ENCODE measurements at places on chromosomes 2 and 18.

- no peak for DNase-seq
Observed at GRCh38 chr18:10233082-10233875, 221.2 kb upstream of the APCDD1 start.

DNA sequence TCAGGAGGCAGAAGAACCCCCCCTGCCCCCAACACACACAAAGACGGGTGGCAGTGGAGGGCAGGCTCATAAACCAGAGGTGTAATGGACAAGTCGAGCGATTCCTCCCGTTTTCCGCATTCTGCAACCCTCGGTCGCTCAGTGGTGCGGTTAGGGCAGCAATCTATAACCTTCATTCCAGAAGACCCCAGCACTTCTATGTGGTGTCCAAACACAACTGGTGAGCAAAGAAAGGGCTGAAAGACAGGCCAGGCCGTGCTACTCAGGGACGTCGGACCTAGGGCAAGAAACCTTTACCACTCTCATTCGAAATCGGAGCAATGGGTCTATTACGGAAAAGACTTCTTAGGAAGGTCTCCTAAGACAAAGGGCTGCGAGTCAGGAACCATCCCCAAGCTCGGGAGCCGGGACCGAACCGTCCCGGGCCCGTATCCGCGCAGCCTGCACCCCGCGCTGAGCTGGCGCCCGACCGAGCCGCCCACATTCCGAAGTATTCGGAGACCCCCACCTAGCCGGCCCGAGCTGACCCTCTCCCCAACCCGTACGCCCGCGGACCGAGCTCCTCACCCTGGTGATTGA is 568 bp downstream of the ARL5A start:
- DNase-seq: no peak

- no peak for DNase-seq
Observed at GRCh38 chr2:144452169-144452988, 67.5 kb downstream of the ZEB2 start.

GRCh38 chr2:223947711-223948205 is 2.6 kb upstream of the WDFY1 start:
- DNase-seq: no peak

- no peak for DNase-seq
Observed at GRCh38 chr2:192499476-192499875, 304.7 kb upstream of the TMEFF2 start.

DNA sequence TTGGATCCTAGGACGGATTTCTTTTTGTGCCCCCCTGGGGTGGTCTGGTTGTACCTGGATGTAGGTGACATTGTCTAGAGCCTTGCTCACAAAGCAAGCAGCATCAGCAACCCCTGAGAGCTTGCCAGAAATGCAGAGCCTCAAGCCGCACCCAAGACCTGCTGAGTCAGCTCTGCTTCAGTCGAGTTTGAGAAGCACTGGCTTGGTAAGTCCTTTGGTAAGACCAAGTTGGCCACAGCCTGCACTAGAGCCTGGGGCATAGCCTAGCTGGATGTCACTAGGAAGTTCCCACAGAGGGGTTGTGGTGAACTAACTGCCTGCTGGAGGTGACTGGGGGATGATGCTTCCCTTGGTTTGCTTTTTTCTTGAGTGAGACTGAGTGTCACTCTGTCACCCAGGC is 6.2 kb downstream of the ABCG5 start:
- no peak for DNase-seq

GRCh38 chr2:123091471-123091870 is 933.6 kb upstream of the CNTNAP5 start:
- no peak for DNase-seq

DNA sequence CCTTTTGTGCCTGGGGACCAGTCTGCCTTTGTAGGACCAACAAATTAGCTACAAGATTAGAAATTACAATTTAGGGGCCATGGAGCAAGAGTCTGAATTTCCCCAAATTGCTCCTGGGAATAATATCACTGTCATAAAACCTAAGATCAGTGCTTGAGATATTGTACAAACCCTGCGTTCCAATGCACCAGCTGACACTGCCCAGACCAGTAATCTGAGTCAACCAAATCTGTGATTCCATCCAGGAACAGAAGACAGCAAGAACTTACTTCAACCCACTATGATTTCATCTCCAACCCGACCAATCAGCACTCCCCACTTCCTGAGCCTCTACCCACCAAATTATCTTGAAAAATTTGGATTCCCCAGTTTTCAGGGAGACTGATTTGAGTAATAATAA is 1305.0 kb upstream of the NRXN1 start:
- no peak for DNase-seq

DNA sequence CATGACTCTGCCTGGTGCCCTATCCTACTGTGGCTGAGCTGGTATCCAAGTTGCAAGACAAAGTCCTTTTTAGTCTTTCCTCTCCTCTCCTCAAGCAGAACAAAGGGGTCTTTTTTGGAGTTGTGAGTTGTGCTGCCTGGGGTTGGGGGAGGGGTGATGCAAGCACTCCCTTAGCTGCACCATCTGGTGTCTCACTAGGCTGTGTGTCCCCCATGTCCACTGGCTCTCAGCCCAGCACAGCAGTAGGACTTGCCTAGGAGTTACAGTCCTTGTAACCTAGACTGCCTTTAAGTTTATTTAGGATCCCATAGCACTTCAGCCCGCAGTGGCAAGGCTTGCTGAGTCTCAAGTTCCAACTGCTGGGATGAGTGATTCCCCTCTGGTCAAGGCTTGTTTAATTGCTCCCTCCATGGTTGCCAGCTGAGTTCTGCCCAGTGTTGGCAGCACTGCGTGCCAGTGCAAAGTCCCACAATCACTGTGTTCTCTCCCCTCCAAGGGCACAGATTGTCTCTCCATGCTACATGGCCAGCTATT is 13.2 kb upstream of the ILKAP start:
- DNase-seq: no peak

DNA sequence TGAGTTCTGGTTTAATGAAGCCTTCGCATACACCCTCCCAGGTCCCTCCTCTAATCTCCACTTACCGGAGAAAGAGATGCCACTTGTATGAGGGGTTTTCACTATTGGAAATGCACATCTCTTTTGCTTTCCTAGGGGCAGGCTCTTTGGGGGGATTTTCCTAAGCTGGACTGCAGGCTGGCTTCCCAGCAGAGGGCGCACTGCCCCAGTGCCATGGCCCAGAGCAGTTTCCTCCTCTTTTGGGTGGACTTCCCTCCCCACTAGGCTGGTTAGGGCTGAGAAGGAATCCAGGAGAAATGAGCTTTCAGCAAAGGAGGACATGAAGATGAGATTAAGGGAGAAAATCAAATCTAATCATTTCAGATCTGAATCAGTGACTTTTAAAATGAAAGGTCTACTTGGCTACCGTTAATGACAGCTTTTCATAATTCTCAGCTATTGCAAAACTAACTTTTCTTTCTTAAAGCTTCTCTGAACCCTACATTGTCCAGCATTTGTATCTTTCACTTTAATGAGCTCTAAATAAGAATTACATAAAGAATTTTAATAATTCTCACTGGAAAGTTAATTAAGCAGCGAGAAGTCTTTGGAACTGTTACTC is 784.1 kb upstream of the FANCL start:
- DNase-seq: no peak

DNA sequence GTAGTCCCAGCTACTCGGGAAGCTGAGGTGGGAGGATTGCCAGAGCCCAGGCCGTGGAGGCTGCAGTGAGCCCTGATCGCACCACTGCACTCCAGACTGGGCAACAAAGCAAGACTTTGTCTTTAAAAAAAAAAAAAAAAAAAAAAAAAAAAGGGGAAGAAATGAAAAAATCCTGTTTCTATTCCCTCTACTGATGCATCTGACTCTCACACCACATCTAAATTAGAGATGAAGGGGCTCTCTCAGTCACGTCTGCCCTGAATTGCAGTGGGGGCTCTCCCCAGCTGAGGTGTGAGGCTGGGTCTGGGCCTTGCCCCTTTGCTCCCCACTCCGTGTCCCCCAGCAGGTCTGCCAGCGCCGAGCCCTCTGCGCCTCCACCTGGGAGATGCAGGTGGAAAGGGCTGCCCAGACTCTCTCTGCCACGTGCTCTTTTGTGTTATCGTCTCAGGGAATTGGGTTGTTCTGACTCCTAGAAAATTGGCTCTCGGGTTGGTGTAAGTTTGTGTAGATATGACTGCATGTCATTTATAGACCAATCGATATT is 30.2 kb downstream of the TRAPPC12 start:
- no peak for DNase-seq

- DNase-seq: no peak
Observed at GRCh38 chr2:201196003-201196402, 13.1 kb downstream of the CASP10 start.

GRCh38 chr2:8081130-8081529 is 600.7 kb upstream of the ID2 start:
- DNase-seq: no peak

DNA sequence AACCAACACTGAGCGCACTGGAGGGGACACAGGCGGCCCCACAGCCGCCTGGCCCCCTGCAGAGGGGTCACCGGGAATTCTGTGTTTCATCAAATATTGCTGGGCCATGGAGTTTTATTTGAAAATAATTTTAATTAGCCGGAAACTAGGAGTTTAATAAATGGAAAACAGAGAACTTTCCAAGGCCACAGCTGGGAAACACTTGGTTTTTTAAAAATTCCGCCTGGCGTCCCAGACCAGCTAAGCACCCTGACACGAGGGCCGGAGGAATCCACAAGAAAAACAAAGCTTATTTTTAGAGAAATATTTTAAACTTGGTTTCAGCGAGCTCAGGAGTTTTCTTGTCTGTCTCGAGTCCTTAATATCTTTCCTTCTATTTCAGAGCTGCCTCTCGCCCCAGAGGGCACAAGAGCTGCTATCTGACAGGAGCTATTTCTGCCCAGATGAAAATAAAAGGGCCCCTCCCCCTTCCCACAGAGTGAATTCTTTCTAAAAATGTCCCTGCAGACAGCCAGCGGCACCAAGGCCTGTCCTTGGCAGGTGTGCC is 8.2 kb downstream of the ZFP36L2 start:
- no peak for DNase-seq

Data from AG04450 (cell line).